Cortex of kidney (tissue), 1 donor: ENCODE measurements at places on chromosomes 5 and 9.

- no peak for DNase-seq
These were observed 3.4 kb downstream of the RORB start for GRCh38 chr9:74500584-74500924.

GRCh38 chr5:138844125-138844461 lies 31.0 kb downstream of the LRRTM2 start:
- DNase-seq = no peak

DNA sequence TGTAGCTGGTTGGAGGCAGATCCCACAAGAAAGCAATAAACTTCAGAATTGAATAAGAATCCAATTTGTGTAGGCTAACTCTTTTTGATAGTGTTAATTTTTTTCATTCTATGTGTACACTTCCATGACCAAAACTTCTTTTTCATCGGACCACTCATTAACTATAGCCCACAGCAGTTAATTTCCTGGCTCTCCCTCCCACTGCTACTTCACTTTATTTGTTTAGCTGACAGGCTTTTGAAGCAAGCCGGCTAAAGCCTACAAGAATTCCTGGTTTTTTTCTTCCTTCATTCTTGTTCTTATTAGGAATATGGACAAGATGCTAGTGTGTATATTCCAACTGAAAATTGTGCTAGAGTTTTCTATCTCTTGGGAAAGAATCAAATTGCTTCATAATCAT lies 329.2 kb upstream of the CCNH start:
- no peak for DNase-seq

DNA sequence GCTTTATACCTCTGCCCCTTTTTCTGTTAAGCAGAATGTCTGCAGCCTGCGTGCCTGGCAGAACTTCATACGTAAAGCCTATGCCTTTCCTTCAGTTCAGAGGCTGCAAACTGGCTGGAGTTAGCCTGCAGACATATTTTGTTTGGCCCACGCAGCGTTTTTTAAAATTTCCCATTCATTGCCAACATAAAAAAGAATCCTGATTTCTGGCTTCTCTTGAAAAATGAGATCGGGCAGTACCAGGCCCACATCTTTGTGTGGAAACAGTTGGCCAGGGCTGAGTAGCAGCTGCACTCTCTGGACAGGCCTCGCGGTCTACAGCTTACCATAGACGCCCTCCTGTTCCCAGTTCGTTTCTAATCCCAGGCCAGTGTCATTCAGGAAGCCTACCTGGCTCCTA lies 104.4 kb downstream of the SMARCA2 start:
- DNase-seq = no peak

DNA sequence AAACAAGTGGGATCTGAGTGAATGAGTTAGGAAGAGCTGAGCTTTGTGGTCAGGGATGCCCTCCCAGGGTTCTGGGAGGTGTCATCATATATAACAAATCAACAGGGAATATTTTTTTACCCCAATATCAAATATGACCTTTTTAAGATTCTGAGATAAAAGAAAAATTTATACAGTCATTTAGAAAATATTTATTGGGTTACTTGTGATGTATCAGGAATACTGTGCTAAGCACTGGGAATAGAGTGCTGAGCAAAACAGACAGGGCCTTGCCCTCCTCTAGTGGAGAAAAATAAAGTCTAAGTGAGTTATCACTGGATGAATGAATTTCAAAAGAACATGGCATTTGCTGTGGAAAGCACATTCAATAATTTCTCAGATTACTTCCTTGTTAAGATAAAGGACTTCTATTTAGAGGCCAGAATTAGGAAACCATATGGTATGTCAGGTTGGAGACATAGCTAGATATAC lies 102.9 kb downstream of the BOD1 start:
- DNase-seq = no peak

DNA sequence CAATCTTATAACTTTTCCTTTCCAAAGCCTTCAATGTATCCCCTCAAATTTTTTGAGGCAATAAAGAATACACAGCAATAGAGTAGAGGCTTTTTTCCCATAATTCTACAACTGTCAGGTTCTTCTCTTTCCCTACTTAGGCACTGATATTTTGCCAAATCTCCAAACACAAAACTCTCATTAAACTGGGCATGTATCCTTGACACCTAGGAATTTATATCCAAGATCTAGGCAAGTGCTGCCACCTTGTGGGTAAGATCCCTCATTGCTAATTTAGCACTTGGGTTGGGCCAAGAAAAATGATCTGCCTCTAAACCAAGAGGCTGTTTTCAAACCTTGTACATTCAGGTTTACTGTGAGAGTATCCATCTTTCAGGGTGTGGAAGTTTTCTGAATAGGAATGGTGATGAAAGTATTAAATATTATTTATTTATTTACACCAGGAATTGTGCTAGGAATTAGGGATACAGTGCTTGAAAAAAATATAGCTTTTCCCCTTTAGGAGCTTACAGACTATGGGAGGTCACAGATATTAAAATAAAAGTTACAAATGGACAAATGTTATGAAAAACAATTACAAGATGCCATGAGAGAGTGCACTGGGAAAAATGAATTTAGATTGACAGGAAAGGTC lies 17.6 kb downstream of the TSTD2 start:
- DNase-seq = no peak

- no peak for DNase-seq
These were observed 1.9 kb upstream of the RGMB start for GRCh38 chr5:98771382-98772109.

DNA sequence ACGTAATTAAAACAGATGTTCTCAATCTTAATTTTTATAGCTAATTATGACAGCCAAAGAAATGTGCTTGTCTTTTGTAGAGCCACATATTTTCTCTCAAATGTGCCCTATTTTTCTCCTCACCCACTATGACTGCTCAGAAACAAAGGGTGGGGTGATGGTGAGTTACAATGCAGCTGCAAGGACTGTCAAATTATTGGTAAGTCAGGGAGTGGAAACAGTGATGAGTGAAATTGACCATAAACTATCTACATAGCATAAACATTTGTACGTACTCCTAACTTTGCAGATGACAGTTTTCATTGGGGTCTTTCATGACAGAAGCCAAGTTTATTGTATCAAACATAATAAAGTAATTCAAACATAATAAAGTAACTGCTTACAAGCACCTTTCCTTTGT lies 215.9 kb downstream of the MCTP1 start:
- no peak for DNase-seq

DNA sequence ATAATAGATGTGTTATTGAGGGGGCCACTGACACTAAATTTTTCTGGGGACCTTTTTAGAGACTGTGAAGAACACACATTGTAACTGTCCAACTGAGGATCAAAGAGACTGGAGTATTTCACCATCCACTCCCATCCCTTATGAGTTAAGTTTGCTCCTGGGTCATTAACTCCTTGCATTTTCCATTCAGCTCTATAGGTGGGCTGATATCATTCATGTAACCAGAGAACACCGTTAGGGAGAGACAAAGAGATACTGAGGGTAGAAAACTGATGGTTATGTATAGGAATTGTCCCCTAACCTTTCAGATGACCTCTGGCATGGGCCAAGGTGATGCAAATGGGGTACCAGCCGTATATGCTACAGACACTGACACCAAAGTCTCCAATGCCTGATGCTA lies 142.4 kb upstream of the TLR4 start:
- no peak for DNase-seq

DNA sequence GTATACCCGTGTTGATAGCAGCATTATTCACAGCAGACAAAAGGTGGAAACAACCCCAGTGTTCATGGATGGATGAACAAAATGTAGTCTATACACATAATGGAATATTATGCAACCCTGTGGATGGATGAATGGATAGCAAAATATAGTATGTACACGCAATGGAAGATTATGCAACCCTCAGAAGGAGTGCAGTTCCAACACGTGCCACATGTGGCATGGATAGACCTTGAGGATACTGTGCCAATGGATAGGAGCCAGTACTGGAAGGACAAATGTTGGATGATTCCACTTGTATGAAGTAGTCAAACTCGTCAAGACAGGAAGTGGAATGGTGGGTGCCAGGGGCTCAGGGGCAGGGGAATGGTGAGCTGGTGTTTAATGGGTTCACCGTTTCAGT lies 44.9 kb downstream of the PLEKHG4B start:
- no peak for DNase-seq

DNA sequence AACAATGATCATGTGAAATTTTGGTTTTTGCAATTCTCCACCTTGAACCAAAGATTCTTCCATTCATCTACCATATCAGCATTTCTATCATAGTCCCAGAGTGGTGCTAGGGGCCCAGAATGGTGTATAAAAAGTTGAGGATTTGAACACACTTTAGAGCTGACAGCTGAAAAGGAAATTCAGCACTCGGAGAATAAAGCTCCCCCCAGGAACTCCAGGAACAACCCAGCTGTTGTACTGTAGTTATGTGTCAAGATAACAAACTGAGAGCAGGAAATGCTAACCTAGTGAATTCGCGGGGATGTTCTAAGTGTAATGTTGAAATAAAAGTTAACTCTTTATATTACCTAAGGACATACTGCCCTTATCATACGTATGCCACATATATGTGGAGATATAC lies 216.7 kb downstream of the NFIB start:
- no peak for DNase-seq

DNA sequence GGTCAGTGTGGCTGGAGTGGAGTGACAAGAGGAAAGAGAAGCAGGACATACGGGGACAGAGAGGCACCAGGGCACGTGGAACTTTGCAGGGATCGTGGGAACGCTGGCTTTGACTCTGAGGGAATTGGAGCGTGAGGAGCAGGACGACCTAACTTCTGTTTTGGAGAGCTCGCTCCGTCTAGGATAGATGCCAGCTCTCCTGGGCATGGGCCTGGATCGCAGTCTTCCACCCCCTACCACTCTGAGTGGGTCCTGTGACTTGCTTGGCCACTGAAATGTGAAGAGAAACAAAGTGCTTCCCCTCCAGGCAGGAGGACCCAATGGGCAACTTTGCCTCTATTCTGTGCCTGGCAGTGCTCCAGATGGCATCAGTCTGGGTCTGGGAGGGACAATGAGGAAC lies 8.7 kb upstream of the SH3PXD2B start:
- DNase-seq = no peak
